ENCODE measurements at places on chromosomes 4 and X.

GRCh38 chr4:100876546-100876945 lies 358.7 kb upstream of the EMCN start:
- DNase-seq: no peak

DNA sequence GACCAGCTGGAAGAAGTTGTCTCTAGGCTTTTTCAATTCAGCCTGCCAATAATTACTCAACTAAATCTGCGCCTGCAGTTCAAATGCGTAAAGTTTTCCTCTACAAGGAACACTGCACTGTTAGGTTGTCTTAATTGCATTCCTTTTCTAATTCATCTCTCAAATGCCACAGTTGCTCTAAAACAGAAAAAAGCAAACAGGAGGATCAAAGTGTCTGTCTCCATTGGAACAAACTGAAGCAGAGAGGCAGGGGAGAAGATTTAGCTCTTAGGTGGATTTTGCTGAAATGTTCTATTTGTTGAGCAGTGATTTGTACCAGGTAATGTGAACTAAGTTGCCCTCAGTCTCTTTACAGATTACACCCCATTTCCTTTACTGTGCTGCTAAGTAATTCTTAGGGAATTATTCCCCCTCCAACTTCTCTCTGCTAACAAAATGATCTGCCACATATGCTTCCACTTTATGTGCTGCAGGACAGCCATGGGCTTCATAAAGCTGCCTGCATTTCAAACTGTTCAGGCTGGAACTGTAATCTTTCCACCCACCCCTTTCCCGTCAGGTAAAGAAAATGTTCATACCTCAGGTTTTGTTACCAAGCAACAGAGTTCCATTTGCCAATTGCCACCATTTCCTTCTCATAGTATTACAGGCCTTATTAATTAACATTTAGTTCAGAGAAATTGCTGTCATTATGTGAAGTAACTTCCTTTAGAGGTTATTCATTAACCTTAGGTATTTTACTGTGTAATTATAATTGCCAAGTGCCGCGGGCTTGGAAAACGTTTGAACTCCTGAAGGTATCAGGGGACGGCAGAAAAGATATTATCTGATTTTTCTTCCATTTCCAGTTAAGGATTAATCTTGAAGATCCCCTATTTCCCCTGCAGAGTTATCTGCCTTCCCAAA lies 149.3 kb downstream of the SPRY1 start:
- DNase-seq: no peak

DNA sequence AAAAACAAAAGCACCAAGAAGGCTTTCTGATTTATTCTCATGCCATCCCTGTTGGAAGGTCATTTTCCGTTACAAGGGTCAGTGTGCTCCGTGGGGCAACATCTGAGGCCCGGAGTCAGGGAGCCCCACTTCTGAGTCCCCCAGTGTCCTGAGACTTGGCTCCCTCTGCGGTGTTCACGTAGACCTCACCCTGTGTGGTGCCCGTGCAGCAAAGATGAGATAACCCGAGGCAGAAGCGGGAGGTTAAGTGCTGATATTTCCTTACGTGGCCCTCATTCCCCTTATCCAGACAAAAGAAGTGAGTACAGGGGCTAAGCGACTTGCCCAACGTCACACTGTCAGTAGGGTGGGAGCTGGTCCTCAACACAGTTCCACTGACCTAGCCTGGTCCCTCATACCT lies 3.5 kb downstream of the JAKMIP1 start:
- no peak for DNase-seq

GRCh38 chr4:119093042-119093827 lies 42.4 kb upstream of the MYOZ2 start:
- no peak for DNase-seq

DNA sequence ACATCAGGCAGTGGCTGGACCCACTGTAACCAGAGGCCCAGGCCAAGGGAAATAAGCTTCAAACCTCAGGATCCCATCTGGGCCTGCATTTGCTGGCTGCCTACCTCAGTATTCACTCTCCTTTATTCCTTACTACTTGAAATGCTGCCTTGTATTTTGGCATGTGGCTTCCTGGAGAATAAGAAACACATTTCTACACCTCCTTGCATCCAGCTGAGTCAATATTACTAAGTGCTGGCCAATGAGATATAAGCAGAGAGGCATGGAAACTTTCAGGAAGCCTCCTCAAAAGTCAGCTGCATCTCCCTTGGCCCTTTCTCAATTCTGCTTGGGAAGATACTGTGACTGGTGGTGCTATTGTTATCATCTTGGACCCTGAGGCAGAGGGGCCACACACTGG lies 59.8 kb upstream of the RELL1 start:
- no peak for DNase-seq
